G401 (cell line): ENCODE measurements at places on chromosomes 1 and 21.

- no peak for DNase-seq
Measured at GRCh38 chr1:36482724-36483388, at the start of gene CSF3R. Gene CSF3R, minus strand, starts transcription at chr1:36482913. Its CDS starts 3,417 bp downstream, at chr1:36479496.

DNA sequence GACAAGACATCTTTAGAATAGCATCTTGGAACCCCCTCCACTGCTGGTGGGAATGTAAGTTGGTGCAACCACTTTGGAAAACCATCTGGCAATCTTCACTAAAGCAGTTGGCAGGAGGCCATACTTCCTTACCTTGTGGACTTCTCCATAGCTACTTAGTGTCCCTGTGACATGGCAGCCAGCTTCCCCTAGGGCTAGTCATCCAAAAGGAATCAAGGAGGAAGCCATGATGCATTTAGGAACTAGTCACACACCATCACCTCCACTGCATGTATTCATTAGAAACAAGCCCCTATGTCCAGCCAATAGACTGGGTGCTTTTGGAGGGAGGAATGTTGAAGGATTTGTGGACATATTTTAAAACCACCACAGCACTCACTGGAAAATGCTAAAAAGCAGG lies 19.9 kb downstream of the MX2 start:
- no peak for DNase-seq

DNA sequence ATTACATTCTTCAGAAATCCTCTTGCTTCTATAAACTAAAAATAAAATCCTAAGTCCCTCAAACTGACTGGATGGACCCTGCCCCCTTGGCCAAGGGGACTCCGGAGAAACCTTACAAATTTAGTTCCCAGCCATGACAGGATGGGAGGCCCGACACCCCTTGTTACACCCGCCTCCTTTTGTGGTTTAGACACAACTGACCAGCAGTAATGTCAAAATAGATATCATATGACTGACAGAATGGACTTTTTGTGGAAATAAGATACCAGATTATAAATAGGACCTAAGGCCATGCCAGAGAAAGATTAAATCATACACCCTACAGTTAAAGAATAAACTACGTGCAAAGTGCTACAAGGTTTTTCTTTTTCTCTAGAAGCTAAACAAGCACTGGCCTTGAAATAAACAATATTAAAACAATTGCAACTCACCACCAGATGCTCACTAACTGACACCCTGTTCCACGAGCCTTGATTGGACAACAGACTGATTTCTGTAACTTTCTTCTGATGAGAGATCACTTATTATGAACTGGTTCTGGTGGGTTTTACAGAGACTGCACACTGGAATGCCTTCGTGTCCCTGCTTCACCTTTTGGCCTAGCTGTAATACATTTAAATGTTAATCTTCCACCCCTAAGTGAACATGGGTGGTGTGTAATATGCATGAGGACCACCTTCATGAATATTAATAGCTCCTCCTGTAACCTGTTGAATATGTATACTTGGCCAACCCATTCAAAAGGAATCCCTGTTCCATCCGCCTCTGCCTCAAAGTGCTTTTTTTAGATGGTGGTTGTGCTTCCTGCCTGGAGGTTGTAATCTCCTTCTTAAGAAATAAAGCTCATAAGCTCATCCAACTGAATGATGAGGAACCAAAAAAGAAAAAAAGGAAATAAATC lies 99.6 kb downstream of the ODF2L start:
- DNase-seq = no peak

GRCh38 chr1:5296557-5297179 lies 642.3 kb downstream of the AJAP1 start:
- no peak for DNase-seq

GRCh38 chr1:92790867-92791266 lies 6.0 kb upstream of the EVI5 start:
- no peak for DNase-seq
